Cerebellar nuclear complex (tissue), 1 donor: ENCODE measurements at places on chromosomes 13 and 19.

- no peak for DNase-seq
Observed at GRCh38 chr19:56261145-56261544, 11.4 kb upstream of the EDDM13 start.

DNA sequence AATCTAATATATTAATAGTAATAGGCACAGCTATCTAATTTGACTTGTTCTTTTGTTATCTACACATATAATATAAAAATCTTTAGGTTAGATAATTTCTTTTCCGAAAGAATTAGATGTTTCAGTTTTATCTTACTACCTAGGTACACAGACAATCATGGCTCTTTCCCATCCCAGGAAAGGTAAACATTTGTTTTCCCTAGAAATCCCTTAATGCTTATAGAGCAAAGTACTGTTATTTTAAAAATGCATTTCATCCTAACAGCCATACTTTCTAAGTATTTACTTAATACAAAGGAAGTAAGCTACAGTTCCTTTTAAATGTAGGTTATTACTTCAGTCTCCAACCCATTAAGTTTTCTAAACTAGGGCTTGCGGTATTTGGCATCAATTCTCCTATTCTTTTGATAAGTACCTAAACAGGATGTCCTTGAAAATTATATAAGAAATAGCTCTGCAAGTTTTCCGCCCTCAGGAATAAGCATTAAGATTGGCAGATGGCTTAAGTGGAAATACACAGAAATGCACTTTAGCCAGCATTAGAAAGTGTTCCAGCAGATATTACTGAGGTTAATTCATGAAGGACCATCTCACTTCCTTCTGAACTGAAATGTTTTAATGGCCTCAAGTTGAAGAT is 616.2 kb upstream of the SPRY2 start:
- no peak for DNase-seq

DNA sequence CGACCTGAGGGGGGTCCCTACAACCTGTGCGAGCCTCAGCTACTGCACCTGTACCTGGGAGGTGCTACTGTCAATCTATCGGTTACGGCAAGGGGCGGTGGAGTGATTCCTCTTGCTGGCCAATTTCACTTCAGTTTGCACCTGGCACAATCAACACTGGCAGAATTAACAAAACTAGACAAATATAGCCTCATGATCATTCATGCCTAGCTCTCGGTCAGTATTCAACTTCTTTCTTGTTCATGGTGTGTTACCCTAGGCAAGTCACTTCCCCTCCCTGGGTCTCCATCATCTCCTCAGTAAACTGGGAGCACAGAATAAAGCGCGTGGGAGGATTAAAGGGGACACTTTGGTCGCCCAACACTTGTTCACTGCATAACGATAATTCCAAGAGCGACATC is 618 bp downstream of the HAUS8 start:
- no peak for DNase-seq

DNA sequence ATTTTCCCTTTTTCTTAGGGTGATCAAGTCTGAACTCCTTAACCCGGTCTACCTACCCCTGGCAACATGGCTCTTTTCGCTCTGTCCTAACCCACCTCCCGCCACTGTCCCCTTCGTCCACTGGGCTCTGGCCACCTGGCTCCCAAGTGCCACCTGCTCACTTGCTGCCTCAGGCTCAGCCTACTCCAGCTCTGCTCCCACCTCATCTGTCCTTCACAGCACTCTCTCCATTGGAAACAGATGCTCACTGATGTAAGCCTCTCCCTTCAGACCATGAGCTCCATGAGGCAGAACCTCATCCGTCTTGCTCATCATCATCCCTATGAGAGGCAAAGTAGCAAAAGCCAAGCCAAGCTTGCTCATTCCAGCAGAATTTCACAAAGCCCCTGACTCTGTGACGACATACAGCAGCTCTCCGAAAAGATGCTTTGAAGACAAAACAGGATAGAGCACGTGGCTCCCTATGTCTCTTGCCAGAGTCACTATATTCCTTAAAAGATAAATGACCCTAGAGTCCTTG is 35.3 kb upstream of the AMER2 start:
- no peak for DNase-seq

DNA sequence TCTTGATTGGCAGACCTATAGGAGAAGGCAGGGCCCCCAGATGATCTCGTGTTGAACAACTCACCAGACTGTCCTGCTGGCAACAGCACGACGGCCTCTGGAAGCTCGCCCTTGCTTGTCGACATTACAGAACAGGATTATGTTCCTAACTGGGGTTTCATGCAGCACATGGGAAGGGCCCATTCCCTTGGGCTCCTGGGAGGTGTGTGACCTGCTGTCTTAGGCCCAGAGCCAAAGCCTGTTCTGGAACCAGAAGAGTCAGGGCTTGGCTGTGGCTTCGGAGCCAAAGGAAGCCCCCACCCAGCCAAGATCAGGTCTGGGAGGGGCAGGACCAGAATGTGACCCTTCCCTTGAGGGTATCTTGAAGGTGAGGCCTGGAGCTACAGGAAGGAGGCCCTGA is 36.9 kb downstream of the RGCC start:
- no peak for DNase-seq

DNA sequence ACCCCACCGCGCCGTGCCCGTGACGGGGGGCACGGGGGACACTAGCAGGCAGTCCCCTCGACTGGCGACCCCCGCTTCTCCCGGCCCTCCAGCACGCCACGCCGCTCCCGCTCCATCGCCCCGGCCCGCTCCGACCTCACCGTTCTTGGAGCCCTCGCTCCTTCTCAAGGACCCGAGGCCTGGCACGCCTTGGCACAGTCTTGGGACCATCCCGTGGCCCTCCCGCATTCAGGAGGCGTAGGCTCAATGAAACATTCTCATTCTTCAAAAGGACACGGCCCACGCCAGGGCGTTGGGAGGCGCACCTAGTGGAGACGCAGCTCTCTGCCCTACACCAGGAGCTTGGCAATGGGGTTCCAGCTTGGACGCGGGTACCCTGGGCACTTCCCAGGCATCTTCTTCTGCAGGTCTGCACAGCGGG is 473 bp upstream of the CERS1 start:
- DNase-seq = no peak

DNA sequence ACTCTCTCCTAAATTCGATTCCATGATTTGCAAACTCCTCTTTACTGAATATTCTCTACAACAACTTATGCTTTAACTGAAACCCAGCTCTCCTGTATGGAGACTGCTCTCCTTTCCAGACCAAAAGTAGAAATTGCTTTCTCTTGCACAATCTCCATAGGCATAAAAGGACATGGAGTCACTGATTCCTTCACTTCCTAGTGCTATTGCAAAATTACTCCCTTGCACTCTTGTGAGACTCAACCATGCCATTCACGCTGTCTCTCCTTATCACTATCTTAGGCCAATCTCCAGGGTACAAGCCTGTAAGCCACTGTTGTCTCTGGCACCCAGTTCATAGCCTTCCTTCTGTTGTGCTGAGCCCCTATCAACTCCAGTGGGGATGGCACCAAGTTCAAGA is 30.6 kb downstream of the SERPINE3 start:
- no peak for DNase-seq
